CD8-positive, alpha-beta T cell (primary cell): ENCODE measurements at places on chromosomes 1 and 21.

DNA sequence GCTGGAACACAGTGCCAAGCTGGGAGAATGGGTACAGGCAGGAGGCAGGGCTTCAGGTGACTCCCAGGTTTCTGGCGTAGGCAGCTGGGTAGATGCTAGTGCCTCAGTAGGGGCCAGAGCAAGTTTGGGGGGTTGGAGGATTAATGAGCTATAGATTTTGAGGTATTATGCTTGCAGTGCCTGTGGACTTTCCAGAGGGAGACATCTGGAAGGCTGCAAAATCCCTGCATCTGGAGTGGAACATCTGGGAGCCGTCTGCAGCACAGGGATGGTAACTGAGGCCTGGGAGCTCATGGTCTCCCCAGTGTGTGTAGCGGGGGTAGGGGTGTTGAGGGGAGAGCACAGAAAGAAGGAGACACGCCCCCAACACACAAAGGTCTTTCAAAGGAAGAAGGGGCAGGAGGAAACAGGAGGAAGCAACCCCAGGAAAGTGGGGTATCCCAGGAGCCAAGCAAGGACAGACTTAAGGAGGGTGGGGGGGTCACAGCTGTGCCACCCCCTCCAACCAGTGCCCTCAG is 2.2 kb upstream of the PDZK1IP1 start:
- DNase-seq = no peak

DNA sequence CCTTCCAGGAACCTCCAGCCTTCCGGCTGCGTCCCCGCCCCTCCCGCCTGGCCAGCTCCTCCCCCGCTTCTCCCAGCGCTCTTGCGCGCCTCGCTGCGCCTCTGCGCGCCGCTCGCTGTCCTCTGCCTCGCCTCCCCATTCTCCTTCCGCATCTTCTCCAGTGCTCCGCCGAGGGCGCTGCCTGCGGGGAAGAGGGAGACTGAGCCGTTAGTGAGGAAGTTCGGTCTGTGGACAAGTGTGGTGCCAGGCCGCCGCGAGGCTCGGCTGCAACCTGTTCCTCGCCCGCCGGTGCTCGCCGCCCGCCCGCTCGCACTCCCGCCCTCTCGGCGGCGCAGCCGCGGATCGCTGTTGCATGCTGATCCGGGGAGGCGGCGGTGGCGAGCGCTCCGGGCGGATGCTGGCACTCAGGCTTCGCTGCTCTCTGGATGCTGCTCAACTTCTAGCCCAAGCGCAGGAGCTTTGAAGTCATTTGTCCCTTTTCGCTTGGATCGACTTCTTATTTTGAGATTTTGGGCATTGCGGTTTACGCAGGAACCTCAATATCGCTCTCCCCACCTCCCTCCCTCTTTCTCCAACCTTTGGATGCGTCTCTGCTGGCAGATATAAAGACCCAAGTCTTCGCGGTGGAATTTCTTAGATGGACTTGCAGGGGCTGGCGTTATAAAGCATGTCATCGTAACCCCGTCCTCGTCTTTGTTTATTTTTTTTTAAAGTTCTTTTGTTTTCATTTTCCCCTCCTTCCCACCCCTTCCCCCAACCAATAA is 614 bp upstream of the CACNA1E start:
- no peak for DNase-seq

GRCh38 chr1:3625151-3625907 is 514 bp downstream of the TPRG1L start:
- peak; percentile 62 for DNase-seq

- no peak for DNase-seq
Measured at GRCh38 chr1:245263529-245264095, 108.8 kb downstream of the KIF26B start.

- no peak for DNase-seq
Measured at GRCh38 chr1:156627313-156627880, 8.2 kb downstream of the HAPLN2 start.

DNA sequence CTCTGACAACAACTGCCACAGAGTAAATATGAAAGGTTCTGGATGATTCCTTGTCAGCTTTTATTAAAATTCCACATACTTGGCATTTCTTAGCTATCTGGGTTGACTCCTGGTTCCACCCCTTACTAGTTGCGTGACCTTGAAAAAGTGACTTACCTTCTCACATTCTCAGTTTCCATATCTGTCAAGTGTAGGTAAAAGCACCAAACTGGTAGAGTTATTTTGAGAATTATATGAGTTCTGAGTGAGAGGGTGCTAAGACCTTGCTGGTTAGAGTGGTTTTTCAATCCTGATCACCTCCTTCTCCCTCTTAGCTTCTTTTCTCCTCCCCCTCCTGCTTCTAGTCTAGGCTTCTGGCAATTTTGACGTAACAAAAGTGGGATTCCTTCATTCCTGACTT is 83.4 kb upstream of the ABCD3 start:
- DNase-seq = no peak

GRCh38 chr21:15592271-15592860 is 137.4 kb upstream of the USP25 start:
- DNase-seq = peak; percentile 54

GRCh38 chr1:207852576-207853371 is 58.2 kb downstream of the CD34 start:
- DNase-seq = no peak

DNA sequence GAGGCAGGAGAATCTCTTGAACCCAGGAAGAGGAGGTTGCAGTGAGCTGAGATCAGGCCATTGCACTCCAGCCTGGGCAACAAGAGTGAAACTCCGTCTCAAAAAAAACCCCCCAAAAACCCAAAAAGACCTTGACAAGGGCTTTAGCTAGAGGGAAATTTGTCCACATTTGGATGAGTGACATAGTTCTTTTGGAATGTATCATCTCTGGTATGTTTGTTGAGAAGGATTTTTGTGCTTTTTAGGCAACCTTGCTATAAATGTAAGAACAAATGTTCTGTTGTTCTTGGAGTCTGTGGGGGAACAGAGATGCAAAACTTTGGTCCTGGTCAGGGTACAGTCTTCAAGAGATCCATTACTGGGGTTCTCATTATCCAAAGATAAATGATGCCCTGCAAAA is 28.9 kb downstream of the INAVA start:
- DNase-seq = no peak

GRCh38 chr1:234570329-234571120 is 39.5 kb downstream of the IRF2BP2 start:
- no peak for DNase-seq

- no peak for DNase-seq
Measured at GRCh38 chr1:32358435-32358834, 3.9 kb downstream of the FAM229A start.

DNA sequence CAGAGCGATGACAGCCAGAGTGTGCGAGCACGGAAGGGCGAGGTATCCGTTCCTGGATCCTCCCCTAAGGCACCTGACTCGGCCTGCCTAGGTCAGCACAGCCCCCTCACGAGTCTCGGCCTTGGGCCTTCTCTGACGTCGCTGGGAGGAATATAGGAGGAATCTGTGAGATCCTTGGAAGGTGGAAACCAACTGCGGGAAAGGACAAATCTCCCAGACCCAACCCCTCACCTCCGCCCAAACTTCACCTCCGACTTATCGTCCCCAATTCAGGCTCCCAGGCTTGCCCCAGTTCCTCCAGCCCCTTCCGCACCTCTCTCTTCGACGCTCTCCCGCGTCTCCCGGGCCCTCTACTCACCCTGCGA is 494 bp downstream of the APH1A start:
- DNase-seq = no peak

DNA sequence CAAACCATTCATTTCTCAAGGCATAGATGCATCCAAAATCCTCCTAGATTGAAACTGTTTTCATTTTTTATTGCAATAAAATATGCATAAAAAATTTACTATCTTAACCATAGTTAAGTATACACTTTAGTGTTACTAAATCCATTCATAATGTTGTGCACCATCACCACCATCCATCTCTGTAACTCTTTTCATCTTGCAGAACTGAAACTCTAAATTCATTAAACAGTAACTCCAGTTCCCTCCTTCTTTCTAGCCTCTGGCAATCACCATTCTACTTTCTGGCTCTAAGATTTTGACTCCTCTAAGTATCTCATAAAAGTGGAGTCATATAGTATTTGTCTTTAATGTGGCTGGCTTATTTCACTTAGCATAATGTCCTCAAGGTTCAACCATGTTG is 236.8 kb downstream of the SMYD3 start:
- no peak for DNase-seq

DNA sequence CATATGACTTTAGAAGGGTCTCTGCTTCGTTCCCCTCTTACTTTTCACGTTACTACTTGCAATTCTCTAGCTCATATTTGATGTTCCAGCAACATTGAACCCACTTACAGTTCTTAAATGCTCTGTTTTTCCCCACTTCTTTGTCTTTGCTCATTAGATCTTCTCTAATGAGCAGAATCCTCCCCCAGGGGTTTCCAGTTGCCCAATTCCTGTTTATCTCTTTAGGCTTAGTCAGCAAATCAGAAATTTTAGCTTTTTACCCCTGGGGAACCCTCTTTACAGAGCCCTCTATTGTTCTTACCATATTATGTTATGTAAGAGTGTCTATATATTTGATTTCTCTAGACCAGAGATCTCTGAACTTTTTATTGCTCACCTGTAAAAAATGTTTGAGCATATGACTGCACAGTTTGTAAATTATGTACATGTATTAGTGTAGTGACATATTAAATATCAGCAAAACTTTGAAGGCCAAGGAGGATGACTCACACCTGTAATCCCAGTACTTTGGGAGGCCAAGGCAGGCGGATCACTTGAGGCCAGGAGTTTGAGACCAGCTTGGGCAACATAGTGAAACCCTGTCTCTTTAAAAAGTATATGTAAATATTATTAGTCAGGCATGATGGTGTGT is 71.4 kb downstream of the FNBP1L start:
- DNase-seq = no peak

GRCh38 chr1:9593492-9594465 is 5.1 kb downstream of the TMEM201 start:
- DNase-seq = peak; percentile 32

DNA sequence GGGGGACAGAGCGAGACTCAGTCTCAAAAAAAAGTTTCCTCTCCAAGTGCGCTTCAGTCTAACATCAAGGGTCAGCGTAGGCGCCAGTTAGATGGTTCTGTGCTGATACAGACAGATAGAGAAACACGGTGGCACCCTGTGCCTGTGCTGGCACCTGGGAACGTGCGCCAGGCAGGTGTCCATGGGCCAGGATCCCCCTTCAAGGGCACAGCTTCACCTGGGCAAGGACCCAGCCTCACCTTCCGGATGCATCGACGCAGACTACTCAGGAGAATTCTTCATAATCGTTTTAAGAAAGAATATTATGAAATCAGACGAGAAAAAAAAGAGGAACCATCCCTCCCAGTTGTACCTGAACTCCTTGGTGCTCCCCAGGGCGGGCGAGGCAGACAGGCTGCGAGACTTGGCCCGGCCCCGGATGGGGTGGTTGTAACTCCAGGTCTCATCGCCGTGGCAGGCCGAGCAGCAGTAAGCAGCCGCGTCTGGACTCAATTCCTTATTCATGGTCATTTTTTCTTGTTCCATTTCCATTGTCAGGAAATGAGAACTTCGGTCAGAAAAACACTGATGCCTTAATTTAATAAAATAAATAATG is 13.3 kb downstream of the NADK start:
- no peak for DNase-seq

GRCh38 chr21:29117372-29117955 is 13.0 kb upstream of the MAP3K7CL start:
- DNase-seq = no peak

- no peak for DNase-seq
Measured at GRCh38 chr1:63886340-63886739, 112.5 kb downstream of the ROR1 start.

- DNase-seq = peak; percentile 75
Measured at GRCh38 chr1:212630158-212630900, 21.8 kb downstream of the ATF3 start.

GRCh38 chr1:94265906-94266305 is 28.5 kb upstream of the ARHGAP29 start:
- DNase-seq = no peak

GRCh38 chr1:68173936-68174737 is 58.2 kb downstream of the WLS start:
- no peak for DNase-seq

GRCh38 chr1:14524826-14525636 is 73.5 kb upstream of the KAZN start:
- no peak for DNase-seq

DNA sequence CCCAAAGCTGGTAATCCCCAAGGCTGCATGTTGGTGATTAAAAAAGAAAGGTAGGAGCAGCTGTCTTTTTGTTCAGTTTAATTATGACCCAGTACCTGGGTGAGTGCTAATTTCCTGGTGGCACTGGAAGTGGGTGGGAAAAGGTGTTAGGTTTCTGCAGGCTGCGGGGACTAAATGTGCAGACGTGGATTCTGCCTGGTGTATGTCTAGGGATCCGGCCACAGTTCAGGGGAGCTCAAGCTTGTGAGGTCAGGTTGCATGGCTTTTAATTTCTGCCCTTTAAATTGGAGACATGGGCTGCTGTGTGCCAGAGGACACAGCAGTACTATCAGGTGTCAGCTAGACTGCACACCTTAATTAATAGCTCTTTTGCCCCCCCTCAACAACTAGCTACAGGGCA is 20.3 kb upstream of the TBX19 start:
- no peak for DNase-seq

DNA sequence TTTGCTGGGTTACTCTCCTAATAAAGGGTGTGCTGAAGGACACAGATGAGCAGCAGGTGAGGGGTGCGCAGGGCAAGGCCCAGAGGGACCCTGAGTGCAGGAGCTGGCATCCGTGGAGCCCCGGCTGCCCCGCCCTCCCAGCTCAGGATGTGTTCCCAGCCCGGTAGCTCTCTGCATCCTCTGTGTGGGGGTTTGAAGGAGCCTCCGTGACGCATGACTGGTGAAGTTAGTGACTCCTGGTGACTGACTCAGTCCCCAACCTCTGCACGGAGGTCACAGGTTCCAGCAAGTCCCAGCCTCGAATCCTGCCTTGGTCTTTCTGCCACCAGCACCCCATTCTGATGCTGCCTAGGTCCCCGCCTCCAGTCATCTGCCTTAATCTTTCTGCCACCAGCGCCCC is 21.6 kb upstream of the TSPEAR start:
- no peak for DNase-seq

GRCh38 chr1:162293073-162293692 is 83.5 kb downstream of the SPATA46 start:
- DNase-seq = no peak

- no peak for DNase-seq
Measured at GRCh38 chr1:58468612-58469011, 77.9 kb downstream of the OMA1 start.

- DNase-seq = no peak
Measured at GRCh38 chr1:17370618-17371017, 1.4 kb upstream of the PADI6 start.

- peak; percentile 23 for DNase-seq
Measured at GRCh38 chr21:25733859-25734653, 648 bp downstream of the ATP5PF start.

DNA sequence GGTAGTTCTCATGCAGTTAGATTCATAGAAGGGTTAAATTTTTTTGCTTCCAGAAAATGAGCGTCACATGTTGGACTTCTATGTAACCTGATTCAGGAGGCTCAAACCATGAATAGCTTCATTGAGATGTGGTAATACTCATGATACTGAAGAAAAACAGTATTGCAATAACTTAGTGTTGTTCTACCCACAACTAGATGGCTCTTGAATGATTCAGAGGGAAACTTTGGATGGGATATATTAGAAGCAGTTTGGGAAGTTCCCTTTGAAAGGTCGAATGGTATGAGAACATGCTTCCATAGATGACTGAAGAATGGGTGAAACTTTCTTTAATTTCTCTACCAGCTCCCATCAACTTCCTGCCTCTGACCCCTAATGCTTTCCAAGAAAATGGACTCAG is 211.7 kb upstream of the PTGFR start:
- DNase-seq = no peak

- no peak for DNase-seq
Measured at GRCh38 chr1:44000122-44000665, 8.8 kb downstream of the CCDC24 start.
